ENCODE measurements at places on chromosomes 12 and 14.
A peak's percentile ranks its signal among the peaks of the same experiment; 100 is the strongest.

GRCh38 chr14:22739423-22739822 lies 27.1 kb upstream of the OXA1L start:
- no peak for DNase-seq

DNA sequence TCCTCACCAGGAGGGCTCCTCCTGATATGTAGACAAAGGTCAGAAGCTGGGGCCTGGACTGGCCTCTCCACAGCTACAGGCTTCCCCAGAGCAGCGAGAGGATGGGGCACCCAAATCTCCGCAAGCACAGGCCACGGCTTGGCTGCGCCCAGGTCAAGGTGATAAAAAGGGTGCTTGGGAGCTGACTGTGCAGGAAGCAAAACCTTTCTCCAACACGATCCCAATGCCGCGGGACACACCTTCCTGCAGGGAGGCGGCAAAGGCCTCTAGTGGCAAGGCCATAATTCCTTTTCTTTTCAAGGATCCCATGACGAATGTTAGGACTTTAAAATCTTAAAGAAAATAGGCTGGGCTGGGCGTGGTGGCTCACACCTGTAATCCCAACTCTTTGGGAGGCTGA lies 13.6 kb downstream of the ITPK1 start:
- no peak for DNase-seq

GRCh38 chr12:1592444-1593173 lies 1.8 kb downstream of the FBXL14 start:
- peak; percentile 80 for DNase-seq

DNA sequence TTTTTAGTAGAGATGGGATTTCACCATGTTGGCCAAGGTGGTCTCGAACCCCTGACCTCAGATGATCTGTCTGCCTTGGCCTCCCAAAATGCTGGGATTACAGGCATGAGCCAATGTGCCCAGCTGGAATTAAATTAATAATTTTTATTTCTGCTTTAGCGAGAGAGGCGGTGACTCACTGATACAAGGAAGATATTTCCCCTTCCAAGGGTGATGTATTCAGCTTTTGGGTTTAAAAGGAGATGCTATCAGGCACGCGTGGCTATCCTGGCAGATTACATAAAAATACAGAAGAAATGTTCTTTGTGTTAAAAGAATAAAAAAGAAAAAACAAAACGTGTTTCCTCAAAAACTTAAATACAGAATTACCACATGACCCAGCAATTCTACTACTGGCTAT lies 12.4 kb upstream of the P2RX7 start:
- no peak for DNase-seq

GRCh38 chr12:57522887-57523705 lies 472 bp downstream of the MBD6 start:
- peak; percentile 55 for DNase-seq

DNA sequence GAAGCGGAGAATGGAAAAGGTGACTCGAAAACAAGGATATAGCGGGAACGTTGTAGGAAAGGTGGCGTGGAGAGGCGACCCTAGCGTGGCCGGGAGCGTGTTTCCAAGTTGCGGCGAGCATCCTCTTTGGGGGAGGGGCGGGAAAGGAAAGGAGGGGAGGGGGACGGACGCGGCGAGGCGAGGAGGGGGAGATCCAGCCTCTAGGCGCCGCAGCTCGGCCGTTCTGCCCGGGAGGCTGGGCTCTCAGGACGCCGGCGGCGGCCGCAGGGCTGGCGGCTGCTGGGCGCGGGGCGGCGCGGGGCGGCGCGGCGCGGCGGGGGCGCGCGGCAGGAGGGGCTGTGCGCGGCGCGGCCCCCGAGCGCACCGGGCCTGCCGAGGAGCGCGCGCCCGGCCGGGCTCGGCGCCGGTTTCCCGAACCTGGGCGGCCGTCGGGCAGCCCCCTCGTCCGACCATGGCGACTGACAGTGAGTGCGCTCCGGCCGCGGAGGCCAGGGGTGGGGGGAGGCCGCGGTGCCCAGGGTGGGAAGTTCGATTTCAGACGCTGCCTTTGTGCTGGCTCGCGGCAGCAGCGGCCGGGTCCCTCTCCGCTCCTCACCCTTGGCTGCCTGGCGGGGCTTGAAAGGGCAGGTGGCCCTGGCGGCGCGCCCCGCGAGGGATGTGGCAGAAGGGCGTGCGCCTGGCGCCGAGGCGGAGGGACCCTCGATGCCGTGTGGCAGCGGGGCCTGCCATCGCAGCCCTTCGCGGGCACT lies 50.3 kb downstream of the SNAPC1 start:
- DNase-seq = peak; percentile 21

DNA sequence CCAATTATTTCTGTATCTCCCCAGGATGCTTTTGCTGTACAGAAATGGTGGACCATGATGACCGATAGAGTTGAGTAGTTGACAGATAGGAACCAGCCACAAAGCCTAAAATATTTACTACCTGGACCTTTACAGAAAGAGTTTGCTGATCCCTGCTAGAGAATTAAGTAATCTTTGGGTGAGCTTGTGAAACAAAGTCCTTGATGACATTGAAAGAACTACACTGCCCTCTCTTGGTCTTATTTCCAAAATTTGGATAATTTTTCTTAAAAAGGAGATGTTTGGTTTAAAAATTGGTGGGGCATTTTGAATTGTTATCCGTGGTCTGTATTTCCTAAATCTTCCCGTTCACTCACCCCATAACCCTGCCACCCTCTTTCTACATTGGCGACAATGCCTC lies 13.7 kb upstream of the TCTN1 start:
- no peak for DNase-seq

- no peak for DNase-seq
Observed at GRCh38 chr14:55910601-55911243, 207.5 kb upstream of the PELI2 start.

DNA sequence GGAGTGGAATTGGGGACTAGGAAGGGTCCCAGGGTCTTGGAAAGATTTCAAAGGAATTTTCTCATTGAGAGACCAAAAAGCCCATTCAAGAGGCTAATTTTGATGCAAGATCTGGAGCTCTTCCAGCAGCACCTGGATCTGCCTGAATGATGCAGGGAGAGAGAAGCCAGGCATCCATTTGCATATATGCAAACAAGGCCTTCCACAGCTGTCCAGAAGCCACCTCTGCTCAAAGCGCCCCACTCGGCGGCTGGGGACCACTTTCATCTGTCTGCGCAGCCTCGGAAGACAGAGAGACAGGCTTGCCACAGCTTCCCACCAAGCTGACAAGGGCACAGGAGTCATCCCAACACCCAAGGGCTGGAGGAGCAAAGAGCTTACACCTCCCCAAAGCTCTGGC lies 295.6 kb downstream of the DPF3 start:
- no peak for DNase-seq

GRCh38 chr14:77691259-77691658 lies 16.6 kb downstream of the ALKBH1 start:
- DNase-seq = no peak

DNA sequence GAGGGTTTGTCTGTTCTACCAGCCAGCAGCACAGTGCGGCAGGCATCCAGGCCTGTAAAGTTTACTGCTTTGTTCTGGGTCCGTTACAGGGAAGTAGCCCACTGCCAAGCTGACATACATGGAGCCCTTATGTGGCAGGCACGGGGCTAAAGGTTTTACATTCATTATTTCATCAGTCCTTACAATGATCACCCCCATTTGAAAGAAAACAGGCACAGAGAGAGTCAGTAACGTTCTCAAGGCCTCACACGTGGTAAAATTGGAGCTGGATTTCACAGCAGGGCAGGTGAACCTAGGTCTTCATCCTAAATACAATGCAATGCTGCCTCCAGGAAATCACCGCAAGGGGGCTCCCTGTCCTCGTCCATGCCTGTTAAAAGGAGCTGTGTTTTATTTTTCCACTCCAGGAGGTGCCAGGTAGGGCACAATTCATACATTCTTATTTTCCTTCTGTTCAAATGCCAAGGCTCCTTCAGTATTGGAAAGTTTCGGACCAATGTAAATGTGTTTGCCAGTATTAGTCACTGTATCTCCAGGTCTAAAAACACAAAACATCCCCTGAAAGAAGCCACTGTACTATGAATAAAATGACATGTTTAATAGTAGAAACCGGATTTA lies 172.2 kb upstream of the GZMB start:
- DNase-seq = peak; percentile 73

- DNase-seq = peak; percentile 45
Observed at GRCh38 chr14:94129758-94130414, 482 bp upstream of the IFI27L2 start.

DNA sequence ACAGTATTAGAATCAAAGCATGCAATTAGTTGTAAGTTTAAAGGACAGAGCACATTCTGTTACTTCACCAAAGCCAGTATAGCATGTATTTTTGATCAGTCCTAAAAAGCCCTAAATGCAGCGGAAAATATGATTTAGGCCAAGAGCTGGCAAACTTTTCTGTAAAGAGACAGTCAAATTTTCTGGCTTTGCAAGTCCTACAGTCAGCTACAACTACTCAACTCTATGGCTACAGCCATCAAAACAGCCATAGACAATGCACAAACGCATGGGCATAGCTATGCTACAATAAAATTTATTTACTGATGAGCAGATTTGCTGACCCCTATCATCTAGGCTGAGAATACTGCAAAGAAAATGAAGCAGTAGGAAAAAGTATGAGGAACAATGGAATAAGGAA lies 52.9 kb downstream of the ATXN2 start:
- DNase-seq = no peak

- DNase-seq = peak; percentile 26
Observed at GRCh38 chr12:111068290-111068689, 147.9 kb upstream of the MYL2 start.

GRCh38 chr14:90060312-90060964 lies 1.4 kb upstream of the KCNK13 start:
- peak; percentile 69 for DNase-seq

DNA sequence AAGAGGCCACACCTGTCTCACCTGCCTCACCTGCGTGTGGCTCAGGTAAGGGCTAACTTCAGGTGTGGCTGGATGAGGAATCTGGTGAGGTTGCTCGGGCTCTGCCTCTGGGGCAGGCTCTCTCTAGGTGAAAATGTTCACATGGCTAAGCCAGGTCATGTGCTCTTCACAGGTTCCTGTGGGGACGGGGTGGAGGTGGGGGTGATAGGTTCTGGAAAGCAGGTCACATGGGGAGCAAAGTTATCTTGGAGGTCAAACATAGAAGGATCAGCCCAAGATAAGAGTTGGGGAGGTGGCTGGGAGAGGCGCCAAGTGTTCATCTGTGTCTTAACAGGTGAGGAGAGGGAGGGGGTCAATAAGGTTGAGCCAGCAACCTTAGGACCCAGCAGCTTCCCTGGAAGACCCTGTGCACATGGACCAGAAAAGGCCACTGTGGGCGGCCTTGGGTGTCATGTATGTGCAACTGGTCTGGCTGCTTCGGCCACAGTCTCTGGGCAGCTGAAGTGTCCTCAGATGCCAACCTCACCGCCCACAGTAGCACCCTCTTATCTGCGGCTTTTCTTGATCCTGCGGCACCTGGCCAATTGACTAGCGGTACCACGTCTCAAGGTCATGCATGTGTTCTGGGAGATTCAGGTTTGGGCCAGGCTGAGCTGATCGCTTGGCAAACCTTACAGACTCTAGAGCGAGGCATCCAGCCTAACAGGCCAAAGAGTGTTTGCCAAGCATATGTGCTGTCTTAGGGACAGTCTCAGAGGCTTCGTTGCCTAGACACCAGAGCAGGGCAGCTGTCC lies 60.5 kb downstream of the CACNA1C start:
- no peak for DNase-seq

DNA sequence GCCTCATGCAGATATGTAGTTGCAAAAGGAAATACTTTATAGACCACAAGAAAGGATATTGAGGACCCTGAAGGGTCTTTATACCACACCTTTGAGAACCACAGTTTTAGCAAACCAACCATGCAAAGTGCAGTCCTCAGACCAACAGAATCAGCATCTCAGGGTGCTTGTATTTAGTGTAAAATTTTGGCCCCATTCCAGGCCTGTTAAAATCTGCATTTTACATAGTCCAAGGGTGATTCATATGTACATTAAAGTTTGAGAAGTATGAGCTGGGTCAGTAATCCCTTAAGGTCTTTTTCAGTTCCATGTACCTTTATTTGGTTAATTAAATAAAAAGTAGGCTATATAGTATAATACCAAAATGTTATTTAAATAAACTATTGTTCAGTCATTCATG lies 91.2 kb downstream of the WNK1 start:
- no peak for DNase-seq

DNA sequence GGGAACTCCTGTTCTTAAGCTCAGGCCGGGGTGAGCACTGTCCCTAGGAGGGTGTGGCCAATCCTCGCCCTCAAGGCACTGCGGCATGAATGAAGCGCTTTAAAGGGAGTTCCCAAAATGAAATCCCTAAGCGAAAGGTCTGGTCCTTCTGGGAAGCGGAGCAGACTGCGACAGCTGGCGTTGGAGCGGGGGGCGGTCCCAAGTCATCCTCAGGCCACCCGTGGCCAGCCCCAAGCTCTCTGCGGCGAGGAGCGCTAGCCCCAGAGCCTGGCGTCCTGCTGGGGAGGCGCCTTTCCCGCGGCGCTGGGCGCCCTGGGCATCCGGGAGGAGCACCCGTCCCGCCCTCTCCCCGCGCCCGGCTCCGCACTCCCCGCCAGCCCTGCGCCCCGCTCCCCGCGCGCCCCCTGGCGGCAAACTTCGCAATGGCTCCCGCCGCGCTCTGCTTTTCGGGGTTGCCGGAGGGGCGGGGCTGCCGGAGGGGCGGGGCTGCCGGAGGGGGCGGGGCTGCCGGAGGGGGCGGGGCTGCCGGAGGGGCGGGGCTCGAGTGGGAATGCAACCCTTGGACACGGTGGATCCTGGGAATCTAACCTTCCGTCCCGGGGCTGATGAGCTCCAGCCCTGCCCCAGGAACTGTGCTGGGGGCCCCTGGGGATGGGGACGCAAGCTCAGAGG lies 25.4 kb downstream of the ZBTB42 start:
- peak; percentile 96 for DNase-seq

GRCh38 chr14:58712357-58712756 lies 74.6 kb downstream of the DACT1 start:
- DNase-seq = no peak

DNA sequence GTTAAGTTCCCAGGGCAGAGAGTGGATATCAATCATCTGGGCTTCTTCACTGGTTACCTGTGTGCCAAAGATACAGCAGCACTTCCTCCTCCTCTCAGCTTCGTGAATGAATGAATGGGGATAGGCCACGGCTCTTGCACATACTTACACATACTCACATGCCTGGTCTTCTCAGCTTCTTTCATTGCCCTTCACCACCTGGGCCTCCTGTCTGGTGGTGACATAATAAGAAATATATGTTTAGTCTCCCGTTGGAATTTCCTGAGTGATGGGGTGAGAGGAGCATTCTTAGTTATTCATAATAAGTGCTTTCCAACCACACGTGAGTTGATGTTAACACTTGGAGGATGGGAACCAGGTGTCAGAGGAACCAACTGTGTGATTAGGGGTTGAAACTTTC lies 268.1 kb upstream of the RMST start:
- no peak for DNase-seq

- DNase-seq = no peak
Observed at GRCh38 chr12:98895086-98895651, 250.1 kb downstream of the APAF1 start.
